ENCODE measurements at places on chromosomes 1 and 21.
A peak's percentile ranks its signal among the peaks of the same experiment; 100 is the strongest.

DNA sequence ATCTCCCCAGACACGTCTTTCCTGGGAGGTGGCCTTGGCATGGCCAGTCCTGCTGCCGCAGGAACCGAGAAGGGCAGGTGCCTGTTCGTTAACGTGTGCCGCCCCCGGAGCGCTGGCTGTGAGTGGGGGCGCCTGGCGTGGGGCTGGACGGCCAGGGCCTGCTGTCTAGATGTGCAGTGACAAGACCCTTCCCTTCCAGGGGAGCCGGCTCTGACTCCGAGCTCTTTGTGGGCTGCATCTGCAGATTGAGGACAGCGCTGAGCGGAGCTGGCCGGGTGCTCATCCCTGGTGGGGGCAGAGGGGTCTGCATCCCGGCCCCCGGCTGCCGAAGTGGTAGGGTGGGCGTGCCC is 13.0 kb downstream of the COL18A1 start:
- DNase-seq = no peak

DNA sequence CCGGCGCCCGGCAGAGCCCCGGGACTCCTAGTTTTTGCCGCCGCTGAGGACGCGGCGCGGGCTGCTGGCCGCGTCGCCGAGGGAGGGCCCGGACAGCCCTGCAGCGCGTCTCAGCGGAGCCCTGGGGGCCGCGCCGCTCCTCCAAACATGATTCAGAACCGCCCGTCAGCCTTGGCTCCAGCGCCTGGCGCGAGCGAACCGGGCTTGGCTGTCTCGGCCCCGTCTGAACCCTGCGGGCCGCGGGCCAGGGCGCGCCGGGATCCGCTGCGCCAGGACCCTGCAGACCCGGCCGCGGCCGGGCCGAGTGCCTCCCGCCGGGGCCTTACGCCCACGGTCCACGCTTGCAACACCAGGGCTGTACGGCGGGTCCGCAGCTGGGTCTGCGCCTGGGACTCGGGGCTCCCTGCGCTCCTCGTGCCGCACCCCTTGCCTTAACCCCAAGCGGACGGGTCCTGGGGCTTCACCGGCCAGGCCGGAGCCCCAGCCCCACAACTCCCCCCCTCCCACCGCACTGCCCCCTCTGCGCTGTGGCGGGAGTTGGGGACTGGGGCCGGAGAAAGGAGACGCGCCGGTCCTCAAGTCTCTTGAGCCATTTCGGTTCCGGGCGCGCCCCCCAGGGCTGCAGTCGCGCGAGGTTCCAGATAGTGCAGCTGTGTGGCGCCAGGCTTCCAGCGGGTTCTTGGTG is 48.4 kb upstream of the CD34 start:
- no peak for DNase-seq

DNA sequence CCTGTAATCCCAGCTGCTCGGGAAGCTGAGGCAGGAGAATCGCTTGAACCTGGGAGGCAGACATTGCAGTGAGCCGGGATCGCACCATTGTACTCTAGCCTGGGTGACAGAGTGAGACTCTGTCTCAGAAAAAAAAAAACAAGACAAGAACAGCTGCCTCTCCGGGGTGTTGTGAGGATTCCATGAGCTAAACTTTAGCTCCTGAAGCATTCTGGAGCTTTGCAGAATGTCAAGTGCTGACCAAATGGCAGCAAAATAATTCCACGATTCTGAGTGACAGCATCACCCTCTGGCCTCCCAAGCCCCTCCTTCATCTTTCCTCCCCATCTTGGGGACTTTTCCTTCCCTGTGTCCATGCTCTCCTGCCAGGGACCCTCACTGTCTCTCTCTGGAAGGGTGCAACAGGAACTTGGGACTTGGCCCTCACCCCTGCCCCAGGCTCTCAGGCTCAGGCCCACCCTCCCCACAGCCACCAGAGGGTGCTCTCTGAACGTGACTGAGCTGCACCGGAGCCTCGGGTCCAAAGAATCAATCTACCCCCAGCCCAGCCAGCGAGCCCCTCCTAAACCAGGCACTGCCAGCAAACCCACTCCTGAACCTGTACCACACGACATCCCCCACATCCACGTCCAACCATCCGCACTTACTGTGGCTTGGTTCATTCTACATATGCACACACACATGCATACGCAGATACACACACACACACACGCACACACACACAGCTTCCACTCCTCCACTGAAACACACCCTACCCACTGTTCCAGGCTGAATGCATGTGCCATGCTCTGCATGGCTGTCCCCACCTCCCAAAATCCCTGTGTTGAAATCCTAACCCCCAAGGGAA is 45.7 kb downstream of the ACOT7 start:
- DNase-seq = peak; percentile 51

- no peak for DNase-seq
Measured at GRCh38 chr1:221900678-221901077, 158.8 kb upstream of the DUSP10 start.

DNA sequence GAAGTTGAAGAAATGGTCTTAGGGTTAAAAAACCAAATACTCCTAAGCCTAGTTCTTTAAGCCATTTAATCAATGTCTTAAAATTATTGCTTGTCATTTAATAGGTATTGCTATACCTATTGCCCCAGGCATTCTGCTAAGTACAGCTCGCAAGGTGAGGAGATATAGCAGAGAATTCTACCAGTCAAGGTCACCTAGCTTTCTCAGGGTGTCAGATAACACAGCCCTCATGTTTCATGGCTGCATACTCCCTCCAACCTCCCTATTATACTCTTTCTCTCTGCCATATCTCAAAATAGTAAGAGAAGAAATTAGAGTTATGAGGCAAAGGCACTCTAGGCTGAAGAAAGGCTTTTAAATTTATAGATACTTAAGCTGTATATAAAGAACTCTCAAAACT is 68.4 kb upstream of the GPR88 start:
- no peak for DNase-seq

- DNase-seq = no peak
Measured at GRCh38 chr1:207455183-207455754, 1.1 kb downstream of the CR2 start.

GRCh38 chr21:36661511-36662309 is 37.2 kb upstream of the SIM2 start:
- no peak for DNase-seq

GRCh38 chr1:171484760-171485374 is 463 bp upstream of the PRRC2C start:
- no peak for DNase-seq

- no peak for DNase-seq
Measured at GRCh38 chr1:237713916-237714315, 176.8 kb downstream of the ZP4 start.

DNA sequence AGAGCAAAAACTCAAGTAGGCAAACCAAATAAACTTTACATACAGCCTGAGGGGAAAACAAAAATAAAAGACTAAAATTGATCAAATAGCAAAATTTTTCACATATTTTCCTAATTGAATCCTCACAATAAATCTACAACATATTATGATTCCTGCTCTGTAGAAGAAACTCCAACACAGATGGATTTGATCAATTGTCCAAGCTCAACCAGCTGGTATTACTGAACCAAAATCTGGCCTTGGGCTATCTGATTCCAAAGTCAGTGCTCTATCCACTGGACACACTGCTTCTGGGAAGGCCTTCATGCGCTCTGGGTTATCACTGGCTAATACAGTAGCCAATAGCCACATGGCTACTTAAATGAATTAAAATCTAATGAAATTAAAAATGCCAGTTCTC is 39.3 kb downstream of the PCNX2 start:
- no peak for DNase-seq
